ENCODE measurements at places on chromosomes 1 and 21.

DNA sequence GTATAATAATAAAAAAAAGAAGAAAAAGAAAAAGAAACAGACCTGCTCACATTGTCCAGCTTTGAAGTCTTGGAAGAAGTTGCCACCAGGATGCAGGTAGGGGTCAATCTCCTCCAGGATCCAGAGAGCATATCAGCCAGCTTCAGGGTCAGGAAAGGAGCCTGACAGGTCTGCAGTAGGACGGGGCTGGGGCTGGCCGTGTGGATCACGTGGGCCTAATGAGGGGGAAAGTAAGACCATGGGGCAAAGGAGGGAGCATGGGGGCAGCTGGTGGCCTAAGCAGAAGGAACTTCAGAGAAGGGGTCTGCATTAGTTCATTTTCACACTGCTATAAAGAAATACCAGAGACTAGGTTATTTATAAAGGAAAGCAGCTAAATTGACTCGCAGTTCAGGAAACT is 19.3 kb upstream of the SMYD3 start:
- no peak for DNase-seq

- DNase-seq, result no peak
These were observed 55.2 kb upstream of the GNG12 start for GRCh38 chr1:67888216-67889106.

DNA sequence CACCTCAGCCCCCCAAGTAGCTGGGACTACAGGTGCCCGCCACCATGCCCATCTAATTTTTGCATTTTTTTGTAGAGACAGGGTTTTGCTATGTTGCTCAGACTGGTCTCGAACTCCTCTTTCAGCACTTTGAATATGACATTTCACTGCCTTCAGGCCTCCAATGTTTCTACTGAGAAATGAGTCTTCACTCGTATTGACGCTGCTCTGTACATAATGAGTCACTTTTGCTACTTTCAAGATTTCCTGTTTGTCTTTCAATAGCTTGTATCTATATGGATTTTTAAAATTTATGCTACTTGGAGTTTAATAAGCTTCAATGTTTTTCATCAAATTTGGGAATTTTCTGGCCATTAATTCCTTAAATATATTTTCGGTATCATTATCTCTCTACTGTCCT is 64.7 kb downstream of the GORAB start:
- DNase-seq, result no peak

GRCh38 chr1:161165742-161166668 is at the start of gene PPOX:
Gene PPOX (plus strand): TSS chr1:161166426. CDS start chr1:161166848, 422 bp downstream.
- DNase-seq, result peak; percentile 95

DNA sequence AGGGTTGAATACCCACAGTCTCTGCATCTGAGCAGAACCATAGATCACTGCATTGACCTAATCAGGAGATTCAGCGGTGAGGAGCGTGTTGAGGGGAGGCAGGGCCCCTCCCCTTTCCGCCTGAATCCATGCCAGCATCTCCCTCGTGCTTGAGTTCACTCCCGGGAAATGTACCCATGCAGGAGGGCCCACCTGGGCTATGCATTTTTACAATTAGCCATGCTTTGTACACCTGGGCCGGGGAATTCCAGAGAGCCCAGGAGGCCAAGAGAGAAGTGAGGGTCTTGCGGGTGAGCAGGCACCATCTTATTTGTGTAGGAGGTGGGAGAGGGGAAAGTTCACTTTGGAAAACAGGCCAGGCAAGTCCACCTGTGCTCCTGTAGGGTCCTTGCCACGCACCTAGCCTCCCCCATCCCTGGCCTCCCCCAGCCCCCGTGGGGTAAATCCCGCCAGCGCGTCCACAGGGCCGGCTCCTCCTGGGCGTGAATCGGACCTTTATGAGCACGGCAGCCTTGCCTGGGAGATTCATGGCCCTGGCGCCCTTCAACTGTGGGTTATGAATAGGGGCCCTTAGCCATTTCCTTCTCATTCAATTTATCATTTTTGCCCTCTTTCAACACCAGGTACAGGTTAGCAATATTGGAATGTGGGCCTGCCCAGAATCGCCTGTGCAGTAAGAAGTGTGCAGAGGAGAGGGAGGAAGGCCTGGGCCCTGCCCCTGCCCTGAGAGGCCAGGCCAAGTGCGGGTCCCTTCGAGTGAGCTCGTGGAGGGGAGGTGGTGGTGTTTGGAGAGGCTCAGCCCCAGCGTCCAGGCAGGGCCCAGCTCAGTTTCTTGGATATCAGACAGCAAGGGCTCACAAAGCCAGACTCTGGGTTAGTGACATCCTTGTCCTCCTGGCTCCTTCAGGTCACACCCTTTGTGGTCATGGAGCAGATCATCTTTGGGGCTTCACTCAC is 84.4 kb upstream of the ACTRT2 start:
- DNase-seq, result no peak

GRCh38 chr1:204125759-204126351 is 26.0 kb downstream of the ETNK2 start:
- DNase-seq, result no peak

All from CD4-positive, alpha-beta T cell treated with Interleukin-12 subunit alpha and Interleukin-12 subunit beta, for 1 hour (primary cell).